ENCODE measurements at places on chromosomes 12 and 14. TPM values are rescaled to one million over a fixed set of nuclear protein-coding genes. Genes with fewer than 3 reads are reported as not detected.

GLT1D1 gene
- total RNA-seq, result 0.52 TPM

SRP54 gene
- total RNA-seq, result 44.9 TPM

IRF9 gene
- 50.6 TPM for total RNA-seq

GPRC5A gene
- total RNA-seq, result 1.0 TPM

CACNA1C gene
- 7.3 TPM for total RNA-seq

KRT71 gene
- not detected for total RNA-seq
